ENCODE measurements at places on chromosomes 11 and 22.

DNA sequence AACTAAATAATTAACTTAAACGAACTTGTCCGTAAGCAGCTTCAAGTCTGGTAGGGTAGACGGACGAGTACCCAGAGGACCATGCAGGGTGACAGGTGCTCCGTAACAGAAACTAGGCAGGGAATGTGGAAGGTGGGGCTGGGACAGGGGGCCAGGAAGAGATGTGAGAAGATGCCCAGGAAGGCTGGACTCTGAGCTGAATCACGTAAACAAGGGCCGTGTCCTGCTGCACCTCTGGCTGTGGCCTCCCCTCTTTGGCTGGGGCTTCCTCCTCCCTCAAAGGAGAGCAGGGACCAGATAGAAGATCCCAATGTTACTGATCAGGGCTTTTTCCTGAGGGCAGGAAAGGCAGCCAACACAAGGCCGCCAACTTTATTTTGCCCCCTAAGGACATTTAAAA, 47.9 kb downstream of the PACSIN2 start:
- no peak for DNase-seq

GRCh38 chr11:47991266-47991830, 11.0 kb downstream of the PTPRJ start:
- DNase-seq, result peak; percentile 26

- DNase-seq, result no peak
These were observed 14.1 kb downstream of the TSSC4 start for GRCh38 chr11:2414616-2415015.

GRCh38 chr22:39658806-39659463, 88.4 kb downstream of the CACNA1I start:
- DNase-seq, result no peak

- DNase-seq, result peak; percentile 47
These were observed 566 bp downstream of the DDB1 start for GRCh38 chr11:61332281-61332796.

GRCh38 chr11:19283991-19284390, 43.2 kb upstream of the E2F8 start:
- DNase-seq, result no peak

DNA sequence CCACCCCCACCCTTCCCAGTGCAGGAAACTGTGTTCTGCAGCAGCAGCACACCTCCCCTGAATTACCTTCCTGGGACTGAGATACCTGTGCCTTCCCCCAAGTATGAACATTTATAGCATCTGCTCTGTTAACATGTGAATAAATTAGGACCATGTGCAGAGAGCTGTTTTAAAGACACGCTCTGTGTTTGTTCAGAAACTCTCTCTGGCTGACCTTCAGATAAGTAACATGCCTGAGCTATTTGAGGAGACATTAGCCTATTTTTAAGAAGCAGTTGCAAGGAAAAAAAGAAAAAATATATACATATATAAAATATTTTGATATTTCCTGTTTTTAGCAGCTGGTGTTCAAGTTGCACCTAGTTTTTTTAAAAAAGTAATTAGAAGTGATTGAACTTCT, 5.4 kb downstream of the NAV2 start:
- no peak for DNase-seq

DNA sequence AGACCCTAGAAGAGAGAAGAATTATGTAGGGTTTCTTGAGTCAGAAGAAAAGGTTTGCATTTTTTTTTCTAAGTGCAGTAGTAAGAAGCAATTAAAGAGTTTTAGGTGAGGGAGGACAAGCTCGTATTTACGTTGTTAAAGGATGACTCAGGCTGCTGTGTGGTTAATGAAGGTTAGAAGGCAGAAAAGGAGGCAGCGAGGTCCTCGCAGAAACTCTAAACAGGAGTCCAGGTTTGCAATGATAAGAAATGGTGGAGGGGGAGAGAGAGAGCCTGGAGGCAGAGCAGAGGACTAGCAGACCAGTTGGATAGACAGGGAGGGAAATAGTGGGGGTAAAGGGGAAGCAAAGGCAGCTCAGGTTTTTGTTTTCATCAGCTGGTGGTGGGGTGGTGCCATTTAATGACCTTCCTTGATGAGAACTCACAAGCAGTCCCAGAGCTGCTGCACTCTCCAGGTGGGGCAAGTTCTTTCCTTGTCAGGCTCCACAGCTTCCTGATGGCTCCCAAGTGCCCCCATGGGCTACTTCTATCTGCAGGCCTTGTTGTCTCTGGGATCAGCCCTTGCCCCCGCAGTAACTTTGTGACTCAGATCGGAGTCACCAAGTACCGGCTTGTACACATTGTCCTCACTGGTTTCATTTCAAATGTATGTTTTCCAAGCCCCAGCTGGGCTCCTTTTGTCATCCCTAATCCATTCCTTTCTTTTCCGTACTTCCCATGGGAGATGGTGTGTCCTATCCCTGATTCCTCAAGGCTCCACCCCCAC, 8.3 kb upstream of the INSC start:
- DNase-seq, result peak; percentile 42

DNA sequence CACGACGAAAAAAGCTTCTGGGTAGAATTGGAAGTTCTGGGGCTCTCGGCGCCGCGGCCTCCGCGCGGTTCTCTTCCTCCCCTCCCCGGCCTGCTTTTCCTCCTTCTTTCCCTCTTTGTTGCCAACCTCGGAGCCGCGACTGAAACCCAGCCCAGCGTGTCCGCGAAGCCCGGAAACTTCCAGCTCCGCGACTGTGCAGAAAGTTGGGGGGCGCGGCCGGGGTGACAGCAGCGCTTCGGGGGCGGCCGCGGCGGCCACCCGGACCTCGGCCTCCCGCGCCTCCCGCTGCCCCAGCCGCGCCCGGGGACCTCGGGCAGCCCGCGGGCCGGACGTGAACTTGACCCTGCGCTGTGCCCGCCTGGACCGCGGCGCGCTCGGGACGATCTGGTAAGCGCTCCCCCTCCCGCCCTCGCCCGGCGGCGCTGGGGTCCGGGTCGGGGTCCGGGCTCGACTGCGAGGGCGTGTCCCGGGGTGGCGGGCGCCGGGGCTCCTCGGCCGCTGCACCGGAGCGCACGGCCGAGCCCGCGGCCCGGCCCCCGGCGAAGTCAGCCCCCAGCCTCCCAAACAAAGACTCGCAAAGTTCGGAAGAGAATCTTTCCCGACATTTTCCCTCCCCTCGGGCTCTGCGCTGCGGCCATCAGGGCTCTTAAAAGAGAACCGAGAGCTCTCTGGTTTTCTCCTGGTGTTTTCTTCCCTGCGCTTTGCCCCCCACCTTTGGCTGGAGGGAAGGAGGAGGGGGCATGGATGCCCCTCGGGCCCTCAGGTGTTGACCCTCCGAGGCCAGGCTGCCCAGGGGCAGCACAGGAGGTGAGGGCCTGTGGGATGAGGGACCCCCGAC, 67.9 kb upstream of the WNT7B start:
- DNase-seq, result peak; percentile 41

GRCh38 chr11:65696802-65697552, 15.1 kb upstream of the KAT5 start:
- DNase-seq, result no peak

GRCh38 chr11:32224580-32224979, 133.7 kb downstream of the RCN1 start:
- no peak for DNase-seq

DNA sequence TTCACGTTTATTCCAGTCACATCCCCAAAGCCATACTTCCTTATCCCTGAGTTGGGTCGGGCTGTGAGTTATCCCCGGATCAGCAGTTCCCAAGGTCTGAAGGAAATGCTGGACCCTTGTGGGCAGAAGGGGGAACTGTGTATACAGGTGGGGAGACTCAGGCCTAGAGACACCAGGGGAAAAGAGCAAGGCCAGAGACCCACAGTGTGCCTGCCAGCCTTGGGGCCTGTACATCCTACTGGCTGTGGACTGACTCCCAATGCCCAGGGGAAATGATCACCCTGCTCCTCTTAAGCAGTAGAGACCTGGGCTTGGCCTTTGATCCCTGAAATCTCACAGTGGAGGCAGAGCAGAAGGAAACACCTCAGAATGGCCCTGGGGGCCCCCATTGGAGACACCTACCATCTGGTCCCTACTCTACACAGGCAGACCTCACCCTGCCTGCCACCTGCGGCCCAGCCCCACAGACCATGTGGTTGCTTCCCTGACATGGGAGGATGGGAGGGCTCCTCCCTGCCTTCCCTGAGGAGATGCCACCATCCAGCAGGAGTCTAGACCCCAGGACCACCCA, 1.3 kb downstream of the SELENOM start:
- DNase-seq, result no peak

GRCh38 chr11:113773092-113773415, 438 bp downstream of the ZW10 start:
- peak; percentile 44 for DNase-seq

DNA sequence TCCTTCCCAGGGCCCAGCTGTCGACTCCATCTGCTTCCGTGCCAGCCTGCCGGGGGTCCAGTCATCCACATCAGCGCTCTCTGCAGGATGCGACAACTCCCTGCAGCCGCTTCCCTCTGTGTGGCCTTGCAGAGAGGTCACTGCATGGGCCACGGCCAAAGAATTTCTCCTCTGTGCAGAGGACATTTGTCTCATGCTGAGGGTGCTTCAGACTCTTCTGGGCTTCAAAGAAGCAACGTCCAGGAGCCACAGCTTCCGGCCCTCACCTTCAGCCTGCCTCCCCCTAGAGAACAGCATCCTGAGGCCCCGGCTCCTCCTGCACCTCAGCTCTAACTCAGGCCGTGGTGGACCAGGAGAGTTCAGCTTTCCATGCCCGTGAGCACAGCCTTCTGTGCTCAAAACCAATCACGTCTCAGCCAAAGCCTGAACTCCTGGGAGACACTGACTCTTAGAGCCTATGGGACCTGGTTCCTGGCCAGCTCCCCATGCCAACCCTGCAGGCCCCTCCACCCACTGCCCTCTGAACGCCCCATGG, 258.9 kb downstream of the BRD1 start:
- DNase-seq, result peak; percentile 18

DNA sequence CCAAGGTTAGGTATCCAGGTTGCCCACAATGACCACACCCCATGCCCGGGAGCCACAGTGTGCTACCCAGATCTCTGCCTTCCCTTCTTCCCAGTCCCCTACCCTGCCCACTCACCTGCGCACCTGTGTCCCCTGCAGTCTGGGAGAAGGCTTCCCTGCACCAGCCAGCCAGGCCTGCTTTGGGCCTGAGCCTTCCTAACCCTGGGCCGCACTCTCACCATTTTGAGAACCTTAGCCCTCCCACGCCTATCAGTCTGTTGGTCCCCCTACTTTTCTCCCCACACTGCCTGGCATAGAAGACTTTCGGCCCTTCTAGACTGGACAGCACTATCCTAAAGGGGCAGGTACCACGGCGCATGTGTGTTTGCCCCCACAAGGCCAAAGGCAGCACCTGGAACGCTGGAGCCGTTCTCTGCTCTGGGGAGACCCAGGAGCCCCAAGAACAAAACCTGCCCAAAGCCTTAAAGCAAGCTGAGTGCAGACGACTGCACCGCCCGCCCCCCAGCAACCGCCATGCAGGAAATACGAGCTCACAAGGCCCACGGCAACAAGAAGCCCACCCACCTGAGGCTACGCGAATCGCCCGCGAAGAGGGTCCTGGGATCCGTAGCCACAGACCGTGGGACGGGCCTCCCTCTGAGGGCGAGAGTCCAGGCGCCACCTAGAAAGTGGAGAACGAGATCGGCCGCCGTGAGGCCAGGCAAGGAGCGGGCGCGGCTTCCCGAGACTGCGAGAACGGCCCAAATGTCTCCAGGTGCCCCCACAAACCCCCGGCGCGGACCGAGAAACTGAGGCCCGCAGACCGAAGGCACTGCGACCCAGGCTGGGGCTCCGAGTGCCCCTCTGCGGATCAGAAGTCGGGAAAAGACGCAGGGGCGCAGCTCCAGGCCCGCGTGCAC, 546 bp downstream of the GNB1L start:
- no peak for DNase-seq

- no peak for DNase-seq
These were observed 120.8 kb upstream of the SLC5A12 start for GRCh38 chr11:26842478-26843282.

- no peak for DNase-seq
These were observed 5.1 kb upstream of the STIP1 start for GRCh38 chr11:64180891-64181290.

DNA sequence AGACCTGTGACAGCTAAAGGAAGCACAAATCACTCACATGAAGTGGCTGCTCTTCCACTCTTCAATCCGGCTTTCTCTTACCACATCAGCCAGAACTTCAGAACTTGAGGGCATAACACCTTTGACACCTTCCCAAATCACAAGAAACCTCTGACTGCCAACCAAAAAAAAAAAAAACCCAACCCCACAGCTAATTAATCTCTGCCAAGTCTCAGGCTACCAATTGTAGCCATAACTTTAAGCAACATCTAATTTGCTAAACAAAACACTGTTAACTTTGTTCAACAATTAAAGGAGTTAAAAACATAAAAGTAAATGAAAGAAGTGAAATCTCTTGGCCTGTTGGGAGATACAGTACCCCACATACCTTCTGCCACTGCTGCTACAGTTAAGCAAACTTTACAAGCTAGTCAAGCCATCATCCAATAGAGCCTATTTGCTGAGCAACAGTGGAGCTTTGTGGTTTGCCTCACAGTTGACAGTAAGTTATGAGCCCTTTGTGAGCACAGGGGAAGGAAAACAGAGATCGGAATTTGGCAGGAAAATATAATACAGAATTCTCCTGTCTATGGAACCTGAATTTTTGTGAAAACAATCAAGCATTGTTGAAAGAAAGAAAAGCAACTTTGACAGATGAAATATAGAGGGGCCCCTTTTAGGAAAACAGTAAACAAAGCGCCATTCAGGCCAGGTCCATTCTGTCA, at the start of gene SOX6:
SOX6 (minus strand) TSS at position 490 of the 704 bp plus-strand sequence. CDS start 15,298 bp downstream, outside the sequence.
- DNase-seq, result peak; percentile 4

- DNase-seq, result peak; percentile 90
These were observed 27.1 kb upstream of the TMA7B start for GRCh38 chr22:39932918-39933649.

DNA sequence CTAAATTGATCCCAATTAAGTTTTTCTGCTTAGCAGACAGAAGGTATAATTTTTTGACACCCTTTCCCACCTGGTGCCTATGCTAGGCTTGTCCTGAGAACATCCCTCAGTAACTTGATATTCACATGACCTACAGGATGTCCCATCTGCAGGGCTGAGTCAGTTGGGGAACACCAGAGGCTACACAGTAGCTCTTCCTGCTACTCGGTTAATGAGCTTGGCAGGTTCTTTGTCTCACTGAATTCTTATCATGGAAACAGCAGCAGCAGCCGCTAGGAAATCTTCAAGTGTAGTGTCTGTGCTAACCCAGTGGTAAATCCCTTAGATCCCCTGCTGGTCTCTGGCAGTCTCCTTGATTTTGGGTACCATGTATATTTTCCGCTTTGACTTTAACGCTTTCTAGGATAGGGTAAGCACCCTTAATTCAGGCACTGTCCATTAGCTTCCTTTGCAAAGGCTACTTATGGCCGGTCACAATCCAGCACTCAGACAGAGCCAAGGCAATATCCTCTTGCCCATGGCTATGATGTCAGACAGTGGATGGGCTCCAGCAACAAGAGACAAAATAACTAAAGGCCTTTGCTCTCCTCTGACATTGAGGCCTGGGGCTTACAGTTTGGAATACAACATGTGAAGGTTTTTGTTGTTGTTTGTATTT, 8.5 kb downstream of the MRPL16 start:
- peak; percentile 41 for DNase-seq

DNA sequence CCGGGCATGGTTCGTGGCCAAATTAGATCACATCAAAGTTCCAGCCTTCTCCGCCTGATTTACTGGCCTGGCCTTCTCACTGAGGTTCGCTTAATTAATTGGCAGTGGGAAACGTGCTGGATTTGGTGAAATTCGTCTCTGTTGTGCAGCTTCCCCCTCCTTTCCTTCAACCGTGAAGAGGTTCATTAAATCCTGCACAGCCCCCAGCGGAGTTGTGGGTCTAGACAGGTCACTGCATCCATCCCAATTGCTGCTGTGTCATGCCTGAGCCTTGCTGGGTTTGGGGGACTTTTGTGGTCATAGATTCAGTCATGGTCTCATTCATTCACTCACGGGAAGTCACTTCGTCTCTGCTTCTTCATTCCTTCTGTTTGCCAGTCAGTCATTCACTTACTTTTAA, 90.0 kb downstream of the INSC start:
- no peak for DNase-seq

Data from neural progenitor cell (in vitro differentiated cells).